ENCODE measurements at places on chromosomes 7 and 10. TPM values are rescaled to one million over a fixed set of nuclear protein-coding genes. Genes with fewer than 3 reads are reported as not detected.

DNA sequence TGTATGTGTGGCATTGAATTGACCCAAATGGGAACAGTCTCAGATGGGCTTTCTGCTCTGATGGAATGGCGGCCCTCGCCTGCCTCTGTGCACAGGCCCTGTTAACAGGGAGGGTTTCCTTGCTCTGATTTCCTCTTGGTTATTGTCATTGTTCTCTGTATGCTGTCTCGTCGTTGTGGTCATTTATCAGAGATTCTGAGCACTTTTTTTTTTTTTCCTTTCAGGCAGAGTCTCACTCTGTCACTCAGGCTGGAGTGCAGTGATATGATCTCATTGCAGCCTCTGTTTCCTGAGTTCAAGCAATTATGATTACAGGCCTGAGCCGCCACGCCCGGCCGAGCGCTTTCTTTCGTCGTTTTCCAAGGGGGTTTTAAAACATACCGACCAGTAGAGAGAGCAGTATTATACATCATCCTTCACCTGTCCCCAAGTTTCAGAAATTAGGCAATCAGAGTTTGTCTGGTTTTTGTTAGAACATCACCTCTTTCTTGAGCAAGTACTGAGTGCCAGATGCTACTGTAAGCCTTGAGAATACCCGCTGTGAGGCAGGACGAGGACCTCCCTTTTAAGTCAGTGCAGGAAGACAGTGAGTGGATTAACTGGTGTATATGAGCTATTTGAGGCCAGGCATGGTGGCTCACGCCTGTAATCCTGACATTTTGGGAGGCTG lies 6.5 kb downstream of the CHST12 start:
- no peaks in the 10 kb centered on the region for H3K4me1 ChIP-seq
- no peak for DNase-seq
- H3K27ac ChIP-seq, result no peak overlapping the region

DNA sequence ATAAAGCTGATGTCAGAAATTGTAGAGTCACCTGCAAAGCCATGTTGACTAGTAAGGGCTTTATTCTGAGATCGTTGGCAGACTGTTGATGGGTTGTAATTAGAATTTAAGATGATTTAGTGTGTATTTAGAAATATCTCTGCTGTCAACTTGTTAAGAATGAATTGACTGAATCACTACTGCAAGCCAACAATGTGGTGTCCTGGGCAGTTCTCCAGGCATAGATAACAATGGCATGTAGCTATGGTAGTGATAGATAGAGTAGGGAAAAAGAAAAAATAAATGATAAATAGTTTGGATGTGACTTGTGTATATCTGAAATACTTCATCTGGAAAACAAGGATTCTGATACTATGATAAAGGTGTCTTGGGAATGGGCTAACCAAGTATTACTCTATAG lies 640.2 kb downstream of the ARL4A start:
- no peaks in the 10 kb centered on the region for H3K4me1 ChIP-seq
- no peak overlapping the region for H3K4me3 ChIP-seq
- H3K27ac ChIP-seq, result no peak overlapping the region
- DNase-seq, result no peak

DNA sequence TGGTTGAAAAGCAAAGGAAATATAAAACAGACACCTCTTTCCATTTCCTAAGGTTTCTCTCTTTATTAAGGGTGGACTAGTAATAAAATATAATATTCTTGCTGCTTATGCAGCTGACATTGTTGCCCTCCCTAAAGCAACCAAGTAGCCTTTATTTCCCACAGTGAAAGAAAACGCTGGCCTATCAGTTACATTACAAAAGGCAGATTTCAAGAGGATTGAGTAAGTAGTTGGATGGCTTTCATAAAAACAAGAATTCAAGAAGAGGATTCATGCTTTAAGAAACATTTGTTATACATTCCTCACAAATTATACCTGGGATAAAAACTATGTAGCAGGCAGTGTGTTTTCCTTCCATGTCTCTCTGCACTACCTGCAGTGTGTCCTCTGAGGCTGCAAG lies 154.4 kb upstream of the LANCL2 start:
- H3K4me3 ChIP-seq, result no peak overlapping the region
- no peak overlapping the region for H3K27ac ChIP-seq
- H3K27me3 ChIP-seq, result no peaks in the 10 kb centered on the region
- DNase-seq, result no peak
- no peaks in the 10 kb centered on the region for H3K4me1 ChIP-seq
- H3K36me3 ChIP-seq, result no peaks in the 10 kb centered on the region

DNA sequence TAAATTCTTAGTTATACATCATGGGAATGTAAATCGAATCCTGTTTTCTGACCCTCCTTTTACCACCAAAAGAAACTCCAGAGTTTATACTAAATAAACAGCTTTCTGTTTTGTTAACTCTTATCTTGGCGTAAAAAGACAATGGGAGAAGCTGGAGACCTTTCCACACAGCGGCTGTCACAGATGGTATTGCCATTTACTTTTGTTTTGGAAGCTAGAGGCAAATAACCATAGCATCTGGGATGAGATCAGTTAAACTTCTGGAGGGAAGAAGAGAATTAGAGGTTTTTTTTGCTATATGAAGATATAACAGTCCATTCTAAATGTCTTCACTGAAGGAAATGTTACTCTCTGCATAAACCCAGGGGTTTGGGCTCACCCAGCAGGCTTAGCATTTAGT lies 258.9 kb downstream of the REEP3 start:
- no peak overlapping the region for H3K27ac ChIP-seq
- H3K4me3 ChIP-seq, result no peak overlapping the region
- no peaks in the 10 kb centered on the region for H3K36me3 ChIP-seq
- no peaks in the 10 kb centered on the region for H3K4me1 ChIP-seq
- no peaks in the 10 kb centered on the region for H3K27me3 ChIP-seq

DNA sequence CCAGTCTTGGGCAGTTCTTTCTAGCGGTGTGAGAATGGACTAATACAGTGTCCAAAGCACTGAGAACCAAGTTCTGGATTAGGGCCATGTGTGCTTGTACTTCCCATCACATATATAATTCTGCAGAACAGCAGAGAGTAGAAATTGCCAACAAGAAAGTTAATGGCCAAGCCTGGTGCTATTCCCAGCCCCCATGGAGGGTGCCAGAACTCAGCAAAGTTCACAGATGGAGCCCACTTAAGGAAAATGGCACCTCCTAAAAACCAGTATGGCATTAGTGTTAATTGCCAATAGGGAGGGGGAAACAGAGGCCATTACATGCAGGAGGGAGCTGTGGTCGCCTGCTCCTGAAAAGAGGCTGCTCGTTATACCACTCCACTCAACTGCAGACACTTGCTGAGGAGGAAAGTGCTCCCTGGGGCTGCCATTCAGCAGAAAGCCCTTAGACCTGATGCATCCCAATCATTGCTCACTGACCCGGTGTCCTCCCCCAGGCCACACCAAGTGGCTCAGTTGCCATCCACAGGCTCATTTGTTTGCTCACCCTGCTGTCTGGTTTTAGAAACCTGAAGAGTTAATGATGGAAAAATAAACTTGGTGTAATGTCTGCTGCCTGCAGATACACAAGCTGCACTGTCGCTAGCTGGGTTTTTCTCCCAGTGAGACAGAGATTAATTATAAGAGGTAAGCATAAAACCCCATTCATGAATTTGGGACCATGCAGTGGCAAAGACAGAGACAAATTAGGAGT lies 280.6 kb downstream of the GFRA1 start:
- H3K4me1 ChIP-seq, result no peaks in the 10 kb centered on the region
- DNase-seq, result no peak
- no peak overlapping the region for H3K27ac ChIP-seq
- no peaks in the 10 kb centered on the region for H3K27me3 ChIP-seq
- no peak overlapping the region for H3K4me3 ChIP-seq

Gene CRTAC1
- 0.17 TPM for total RNA-seq

All from colonic mucosa (tissue), 4 donors.